Astrocyte of the cerebellum (primary cell): ENCODE measurements at places on chromosomes 13 and 19.

- no peak for DNase-seq
Measured at GRCh38 chr13:100493418-100493817, 95.2 kb downstream of the GGACT start.

DNA sequence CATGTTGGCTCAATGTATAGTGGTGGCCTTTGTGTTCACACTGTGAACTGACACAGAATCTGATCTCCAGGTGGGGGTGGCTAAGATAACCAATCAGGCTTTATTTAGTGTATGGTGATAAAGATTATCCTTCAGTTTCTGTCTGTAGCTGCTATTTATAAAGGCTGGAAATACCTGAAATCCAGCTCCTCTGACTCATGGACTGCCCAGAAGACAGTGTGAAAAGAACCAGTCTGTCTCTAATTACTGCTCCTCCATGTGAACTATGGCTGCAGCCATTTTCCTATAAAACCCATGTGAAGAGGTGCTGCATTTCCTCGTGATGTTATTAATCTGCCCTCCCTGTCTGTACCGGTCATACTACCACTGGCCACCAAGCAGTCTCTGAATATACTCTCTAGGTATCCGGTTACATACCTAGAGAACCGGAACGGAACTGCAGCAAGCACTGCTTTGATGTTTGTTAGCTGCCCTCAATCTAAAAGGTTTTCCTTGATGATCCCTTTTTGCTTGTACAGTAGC lies 238.0 kb downstream of the LHFPL6 start:
- DNase-seq, result no peak

DNA sequence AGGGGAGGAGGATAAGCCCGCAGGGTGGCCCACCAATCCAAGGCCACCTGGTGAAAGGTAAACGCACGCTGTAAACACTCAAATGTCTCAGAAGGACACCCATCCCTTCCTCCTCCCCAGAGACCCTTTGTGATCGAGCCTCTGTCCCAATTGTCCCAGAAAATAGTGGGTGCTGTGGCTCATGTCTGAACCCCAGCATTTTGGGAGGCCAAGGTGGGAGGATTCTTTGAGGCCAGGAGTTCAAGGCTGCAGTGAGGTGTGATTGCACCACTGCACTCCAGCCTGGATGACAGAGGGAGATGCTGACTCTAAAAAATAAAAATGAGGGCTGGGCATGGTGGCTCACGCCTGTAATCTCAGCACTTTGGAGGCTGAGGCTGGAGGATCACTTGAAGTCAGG lies 3.1 kb upstream of the ABHD17A start:
- DNase-seq, result no peak

- DNase-seq, result no peak
Measured at GRCh38 chr13:51714663-51715168, 89.2 kb downstream of the DHRS12 start.

DNA sequence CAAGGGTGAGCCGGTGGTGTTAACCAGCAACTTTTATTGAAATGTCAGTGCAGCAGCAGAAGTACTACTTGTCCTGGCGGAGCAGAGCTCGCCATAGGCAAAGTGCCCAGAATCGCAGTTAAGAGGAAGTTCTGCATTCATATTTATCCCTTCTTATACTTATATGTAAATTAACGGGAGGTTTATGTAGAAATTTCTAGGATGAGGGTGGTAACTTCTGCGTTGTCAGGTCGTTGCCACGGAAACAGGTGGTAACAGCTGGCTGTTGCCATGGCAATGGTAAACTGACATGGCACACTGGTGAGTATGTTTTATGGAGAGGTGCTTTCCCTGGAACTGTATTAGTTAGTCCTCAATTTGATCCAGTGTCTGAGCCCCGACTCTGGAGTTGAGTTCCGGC lies 2494.9 kb upstream of the PCDH20 start:
- peak; percentile 2 for DNase-seq

GRCh38 chr19:7109678-7110289 lies 40.3 kb downstream of the ZNF557 start:
- no peak for DNase-seq

GRCh38 chr19:39516270-39516669 lies 1.3 kb downstream of the SELENOV start:
- DNase-seq, result no peak

DNA sequence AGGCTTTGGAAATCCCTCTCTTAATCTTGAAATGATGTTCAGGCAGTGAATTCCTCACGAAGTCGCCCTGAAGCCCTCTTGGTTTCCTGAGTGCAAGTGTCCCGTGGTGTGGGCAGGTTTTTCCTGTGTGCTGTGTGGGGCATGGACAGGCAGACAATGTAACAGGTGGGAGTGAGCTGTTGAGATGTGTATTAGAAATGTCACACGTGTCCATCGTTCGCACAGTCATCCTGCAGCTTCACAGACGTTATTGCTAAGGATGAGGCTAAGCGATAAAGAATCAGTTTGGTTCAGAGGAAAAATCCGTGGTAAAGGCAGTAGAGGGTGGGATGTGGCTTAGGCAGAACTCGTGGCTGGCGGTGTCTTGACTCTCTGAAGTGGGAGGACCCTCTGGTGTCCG lies 51.7 kb downstream of the SMARCA4 start:
- no peak for DNase-seq

DNA sequence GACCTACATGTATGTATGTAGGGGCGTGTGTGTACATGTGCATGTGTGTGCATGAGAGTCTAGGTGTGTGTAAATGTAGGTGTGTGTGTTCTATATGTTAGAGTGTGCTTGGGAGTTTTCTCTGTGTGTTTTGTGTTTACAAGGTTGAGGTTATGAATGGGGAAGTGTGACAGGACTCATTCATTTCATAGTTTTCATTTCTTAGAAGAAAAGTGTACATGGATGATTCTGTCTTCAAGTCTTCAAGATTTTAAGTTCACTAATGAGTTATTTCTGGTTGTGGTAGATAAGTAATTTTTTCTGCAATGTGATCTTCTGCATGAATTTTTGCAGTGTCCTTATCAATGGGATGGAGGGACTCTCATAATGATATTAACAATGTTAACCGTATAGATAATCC lies 118.2 kb upstream of the SLC10A2 start:
- DNase-seq, result no peak

GRCh38 chr19:45638930-45639729 lies at the start of gene EML2:
Gene EML2, minus strand, starts transcription at chr19:45639397. Its CDS starts 21 bp downstream, at chr19:45639376.
- no peak for DNase-seq

DNA sequence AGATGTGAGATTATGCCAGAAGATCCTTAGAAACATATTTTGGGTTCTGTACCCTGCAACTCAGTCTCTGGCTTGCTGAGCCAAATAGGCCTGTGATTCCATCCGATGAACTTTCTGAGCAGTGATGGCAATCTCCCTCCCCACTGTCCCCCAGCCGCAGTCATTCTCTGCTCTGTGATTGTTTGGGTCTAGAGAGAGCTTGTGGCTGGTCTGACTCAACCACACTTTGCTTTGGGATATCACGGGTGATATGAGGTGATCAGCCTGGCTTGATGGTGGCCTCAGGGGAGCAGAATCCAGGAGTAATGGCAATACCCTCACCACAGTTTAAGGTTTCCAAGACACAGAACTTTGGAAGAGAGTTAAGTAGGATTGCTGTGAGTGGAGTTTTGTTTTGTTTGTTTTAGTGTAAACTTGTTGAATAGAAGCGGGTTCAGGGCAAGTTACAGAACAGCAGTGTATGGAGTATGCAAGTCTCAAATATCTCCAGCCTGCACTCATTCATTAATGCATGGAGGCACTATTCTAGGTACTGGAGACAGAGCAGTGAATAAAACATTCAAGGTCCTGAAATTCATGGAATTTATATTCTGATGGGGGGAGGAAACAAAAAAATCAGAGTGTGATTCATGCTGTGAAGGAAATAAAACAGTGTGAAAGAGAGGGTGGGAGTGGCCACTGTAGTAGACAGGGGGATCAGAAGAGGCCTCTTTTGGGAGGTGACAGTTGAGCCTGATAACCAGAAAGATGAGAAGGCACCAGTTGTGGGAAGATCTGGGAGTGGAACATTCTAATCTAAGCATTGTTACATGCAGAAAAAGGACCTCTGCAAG lies 5.3 kb downstream of the SAMD4B start:
- DNase-seq, result no peak

- DNase-seq, result peak; percentile 62
Measured at GRCh38 chr13:105721016-105721415, 814.4 kb downstream of the EFNB2 start.

DNA sequence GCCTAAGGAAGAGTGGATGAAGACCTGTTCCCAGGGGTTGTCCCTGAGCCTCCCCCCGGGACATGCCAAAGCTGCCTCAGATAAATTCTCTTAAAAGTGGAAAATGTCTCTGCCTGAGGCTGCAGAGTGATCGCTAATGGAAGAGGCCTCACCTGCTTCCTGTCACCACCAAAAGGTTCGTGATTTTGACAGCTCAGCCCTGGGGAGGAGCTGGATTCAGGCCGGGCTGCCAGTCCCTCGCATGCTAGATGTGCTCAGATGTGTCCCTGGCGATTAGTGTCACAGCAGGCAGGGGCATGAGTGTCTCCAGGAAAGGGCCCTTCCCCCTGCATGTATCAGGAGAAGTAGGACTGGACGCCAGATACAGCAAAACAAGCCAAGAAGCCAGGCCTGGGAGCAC lies 626.5 kb downstream of the UQCRFS1 start:
- no peak for DNase-seq

DNA sequence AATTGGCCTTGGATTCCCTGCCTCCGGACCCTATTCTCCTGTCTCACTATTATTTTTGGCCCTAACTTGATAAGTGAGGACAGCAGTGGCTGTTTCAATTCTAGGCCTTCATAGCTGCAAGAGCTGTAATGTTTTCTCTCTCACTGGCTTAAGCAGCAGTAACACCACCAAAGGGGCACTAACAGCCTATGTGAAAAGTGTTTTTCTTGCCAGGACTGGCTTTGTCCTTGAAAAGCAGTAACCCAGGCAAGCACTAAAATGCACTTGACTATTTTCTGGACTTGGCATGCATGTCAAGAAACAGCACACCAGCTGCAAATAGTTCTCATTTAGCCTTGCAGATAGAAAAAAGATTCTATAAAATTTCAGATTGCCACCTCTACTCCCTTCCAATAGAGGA lies 9.3 kb upstream of the FBXL3 start:
- no peak for DNase-seq

- DNase-seq, result no peak
Measured at GRCh38 chr13:109096101-109096500, 466.7 kb downstream of the MYO16 start.

DNA sequence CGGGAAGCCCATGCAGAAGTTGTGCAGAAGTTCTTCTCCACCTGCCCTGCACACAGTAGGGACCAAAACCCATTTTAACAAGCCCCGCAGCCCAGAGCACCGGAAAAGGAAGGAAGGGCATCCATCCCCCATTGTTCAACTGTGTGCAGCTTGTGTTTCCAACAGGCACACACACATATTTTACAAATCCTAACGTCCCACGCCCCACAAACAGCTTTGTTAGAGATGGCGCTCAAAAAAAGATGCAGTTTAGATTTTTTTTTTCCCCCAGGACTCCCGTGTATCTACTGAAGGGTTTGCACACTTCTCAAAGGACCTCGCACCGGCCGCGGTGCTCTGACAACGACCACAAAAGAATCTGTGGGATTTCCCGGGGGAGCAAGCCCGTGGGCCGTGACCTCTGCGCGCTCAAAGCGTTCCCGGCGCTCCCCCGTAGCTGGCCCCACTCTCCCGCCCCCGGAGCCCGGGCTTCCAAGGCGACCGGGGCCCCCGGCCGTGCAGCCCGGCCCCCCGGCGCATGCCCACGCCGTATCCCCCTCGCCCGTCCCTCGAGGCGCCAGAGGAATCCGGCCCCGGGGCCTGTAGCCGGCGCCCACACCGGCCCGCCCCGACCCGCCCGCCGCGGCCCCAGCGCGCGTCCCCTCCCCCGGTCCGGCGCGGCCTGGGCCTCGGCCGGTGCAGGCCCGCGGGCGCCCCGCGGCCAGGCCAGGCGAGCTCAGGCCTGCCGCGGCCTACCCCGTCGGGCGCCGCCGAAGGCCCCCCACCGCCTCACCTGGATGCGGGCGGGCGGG lies 523 bp downstream of the ELAVL1 start:
- no peak for DNase-seq

GRCh38 chr13:113887700-113888201 lies 23.9 kb upstream of the GAS6 start:
- peak; percentile 98 for DNase-seq

GRCh38 chr13:113118261-113119021 lies 4.2 kb upstream of the F10 start:
- no peak for DNase-seq

- no peak for DNase-seq
Measured at GRCh38 chr19:55157064-55157908, at the start of gene TNNI3. Gene TNNI3, minus strand, starts transcription at chr19:55157732. Its CDS starts 143 bp downstream, at chr19:55157589.

DNA sequence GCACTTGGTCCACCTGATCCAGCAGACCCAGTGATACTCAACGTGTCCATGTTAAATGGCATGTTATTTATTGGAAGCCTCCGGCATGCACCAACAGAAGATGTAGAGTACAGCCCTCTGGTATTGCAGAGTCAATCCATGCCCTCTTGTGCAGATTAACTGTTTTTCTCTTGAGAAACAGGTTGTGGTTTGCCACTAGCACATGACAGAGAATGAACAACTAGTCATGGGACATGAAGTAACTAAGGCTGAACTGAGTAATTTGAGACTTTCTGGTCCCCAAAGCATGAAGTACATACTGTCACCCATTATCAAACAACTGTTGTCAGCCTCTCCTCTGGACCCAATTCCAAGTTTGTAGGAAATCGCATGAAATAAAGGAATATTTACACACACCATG lies 3.2 kb downstream of the ZNF562 start:
- no peak for DNase-seq

DNA sequence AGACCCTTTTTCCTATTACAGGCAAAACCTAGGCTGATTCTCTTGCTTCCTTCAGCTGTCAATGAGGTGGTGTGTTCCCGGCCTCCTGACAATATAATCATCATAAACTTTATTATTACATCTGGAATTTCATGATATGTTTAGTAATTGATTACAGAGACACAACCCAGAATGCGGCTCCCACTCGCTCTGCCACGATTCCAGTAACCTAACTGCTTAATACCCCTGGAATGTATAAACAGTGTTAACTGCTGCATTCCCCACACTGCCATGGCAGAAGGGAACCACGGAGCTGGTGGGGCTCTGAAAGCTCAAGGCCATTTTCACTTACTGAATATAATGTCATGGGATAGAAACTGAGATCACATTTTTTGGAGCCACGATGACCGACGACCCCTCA lies 17.1 kb downstream of the TSHZ3 start:
- no peak for DNase-seq

DNA sequence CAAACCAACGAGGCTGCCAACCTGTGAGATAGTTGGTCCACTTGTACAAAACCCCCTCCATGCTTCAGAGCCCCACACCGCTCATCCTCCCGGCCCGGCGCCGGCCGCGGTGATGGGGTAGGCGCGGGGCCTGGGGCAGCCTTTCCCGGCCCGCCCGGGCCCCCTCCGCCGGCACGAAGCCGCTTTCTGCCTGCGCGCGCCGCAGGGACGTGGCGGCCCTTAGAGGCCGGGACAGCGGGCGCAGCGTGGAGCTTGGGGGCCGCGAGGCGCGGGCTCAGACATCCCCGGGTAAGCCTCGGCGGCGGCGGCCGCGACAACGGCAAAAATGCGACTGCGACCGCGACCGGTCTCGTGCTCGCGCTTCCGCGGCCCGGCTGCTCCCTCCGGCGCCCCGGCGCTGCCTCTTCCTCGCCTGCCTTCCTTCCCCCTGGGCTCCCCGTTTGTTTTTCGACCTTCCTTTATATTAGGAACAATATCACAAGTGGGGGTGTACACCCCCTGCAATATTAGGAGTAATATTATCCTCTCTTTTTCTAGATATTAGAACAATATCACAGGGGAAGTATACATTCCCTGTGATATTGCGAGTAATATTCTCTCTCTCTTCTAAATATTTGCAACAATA lies 53.9 kb upstream of the CEACAM21 start:
- DNase-seq, result no peak
